Activated CD4-positive, alpha-beta T cell treated with anti-CD3 and anti-CD28 coated beads for 36 hours (primary cell): ENCODE measurements at places on chromosomes 1 and 21. TPM values are rescaled to one million over a fixed set of nuclear protein-coding genes. Genes with fewer than 3 reads are reported as not detected.

DNA sequence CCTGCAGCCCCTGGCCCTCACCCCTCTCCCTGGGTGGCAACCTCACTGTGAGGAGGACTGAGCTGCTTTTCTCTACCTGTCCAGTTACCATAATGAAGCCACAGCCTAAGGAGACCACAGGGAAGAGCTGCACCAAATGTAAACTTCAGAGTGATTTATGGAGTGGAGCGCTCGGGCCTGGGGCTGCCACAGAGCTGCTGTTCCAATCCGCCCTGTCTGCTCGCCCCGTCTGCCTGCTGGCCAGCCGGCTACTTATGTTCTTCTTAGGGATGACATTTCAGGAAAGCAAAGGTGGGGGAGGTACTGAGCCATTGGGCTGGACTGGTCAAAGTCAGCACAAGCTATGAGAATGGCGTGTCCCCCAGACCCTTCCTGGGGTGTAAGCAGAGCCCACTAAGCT is 17.9 kb downstream of the SYT6 start:
- DNase-seq = no peak

DNA sequence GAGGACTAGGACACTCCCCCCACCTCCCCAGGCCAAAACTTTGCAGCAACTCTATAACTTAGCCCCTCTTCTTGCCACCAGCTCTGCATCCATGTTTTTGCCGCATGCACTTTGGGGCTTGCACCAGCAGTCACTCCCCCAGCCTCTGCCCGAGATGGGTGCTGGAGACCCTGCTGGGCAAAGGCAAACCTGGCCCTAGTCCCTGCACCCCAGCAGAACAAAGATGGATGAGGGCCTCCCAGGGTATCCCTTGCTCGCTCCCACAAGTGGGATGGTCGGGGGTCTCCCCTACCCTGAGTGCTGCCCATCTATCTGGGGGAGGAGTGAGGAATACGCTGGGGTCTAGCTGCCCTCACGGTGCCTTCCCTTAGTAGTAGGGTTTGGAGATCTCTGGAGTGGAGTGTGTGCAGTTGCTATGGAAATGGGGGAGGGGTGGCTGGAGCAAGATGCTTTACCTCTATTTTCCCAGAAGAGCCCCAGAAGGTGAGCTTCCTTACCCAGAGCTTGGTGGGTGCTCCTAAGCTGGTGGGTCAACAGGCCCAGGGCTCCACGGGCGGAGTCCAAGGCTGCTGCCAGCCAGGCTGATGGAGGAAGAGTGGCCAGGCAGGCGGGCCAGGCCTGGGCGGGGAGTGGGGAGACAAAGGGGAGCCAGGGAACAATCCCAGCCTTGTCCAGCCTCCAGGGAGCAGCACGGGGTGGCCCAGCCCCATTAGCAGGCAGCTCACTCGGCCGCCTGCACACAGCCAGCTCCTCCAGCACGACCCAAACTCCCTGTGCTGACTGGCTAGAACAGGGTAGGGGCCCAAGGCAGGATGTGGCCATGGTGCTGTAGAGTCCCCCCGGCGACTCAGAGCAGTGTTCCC is at the start of gene PAQR6:
Gene PAQR6 (minus strand): TSS at position 597 of the 863 bp plus-strand sequence. CDS start 1,325 bp downstream, outside the sequence.
- DNase-seq = no peak

Gene ITGB2
- total RNA-seq = 217 TPM

Gene S100A7
- not detected for total RNA-seq

DNA sequence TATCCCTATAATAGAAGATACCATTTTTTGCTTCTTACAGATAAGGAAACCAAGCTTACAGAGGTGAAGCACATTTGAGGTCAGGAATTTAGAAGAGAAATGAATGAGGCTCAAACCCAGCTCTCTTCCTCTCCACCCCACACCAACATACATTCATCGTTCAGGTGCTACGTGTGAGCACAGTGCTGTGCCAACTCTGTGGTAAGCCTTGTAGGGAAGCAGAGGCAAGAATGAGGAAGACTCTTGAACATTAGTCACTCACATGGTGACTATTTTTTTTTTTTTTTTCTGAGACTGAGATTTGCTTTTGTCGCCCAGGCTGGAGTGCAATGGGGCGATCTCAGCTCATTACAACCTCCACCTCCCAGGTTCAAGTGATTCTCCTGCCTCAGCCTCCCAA is 314.0 kb downstream of the NTNG1 start:
- no peak for DNase-seq

Gene CCDC30
- 1.3 TPM for total RNA-seq

Gene SWT1
- 3.0 TPM for total RNA-seq

DNA sequence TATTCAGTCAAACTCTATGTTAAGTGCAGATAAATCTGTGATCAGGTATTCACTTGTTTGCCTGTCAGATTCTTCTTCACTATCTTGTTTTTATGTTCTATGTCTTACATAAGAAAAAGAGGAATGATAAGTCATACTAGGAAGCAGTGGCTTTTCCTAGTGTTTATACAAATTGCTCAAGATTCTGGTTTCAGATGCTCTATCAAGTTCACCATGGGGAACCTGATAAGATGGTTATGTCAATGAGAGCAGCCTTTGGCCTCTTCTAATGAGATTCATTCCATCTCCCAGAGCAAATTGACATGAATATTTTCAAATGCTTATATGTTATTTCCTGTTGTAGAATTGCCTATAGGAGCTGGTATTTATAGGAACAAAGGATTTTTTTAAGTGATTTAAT is 218.8 kb upstream of the TMPRSS15 start:
- no peak for DNase-seq

Gene ATP1A4
- total RNA-seq = not detected

DNA sequence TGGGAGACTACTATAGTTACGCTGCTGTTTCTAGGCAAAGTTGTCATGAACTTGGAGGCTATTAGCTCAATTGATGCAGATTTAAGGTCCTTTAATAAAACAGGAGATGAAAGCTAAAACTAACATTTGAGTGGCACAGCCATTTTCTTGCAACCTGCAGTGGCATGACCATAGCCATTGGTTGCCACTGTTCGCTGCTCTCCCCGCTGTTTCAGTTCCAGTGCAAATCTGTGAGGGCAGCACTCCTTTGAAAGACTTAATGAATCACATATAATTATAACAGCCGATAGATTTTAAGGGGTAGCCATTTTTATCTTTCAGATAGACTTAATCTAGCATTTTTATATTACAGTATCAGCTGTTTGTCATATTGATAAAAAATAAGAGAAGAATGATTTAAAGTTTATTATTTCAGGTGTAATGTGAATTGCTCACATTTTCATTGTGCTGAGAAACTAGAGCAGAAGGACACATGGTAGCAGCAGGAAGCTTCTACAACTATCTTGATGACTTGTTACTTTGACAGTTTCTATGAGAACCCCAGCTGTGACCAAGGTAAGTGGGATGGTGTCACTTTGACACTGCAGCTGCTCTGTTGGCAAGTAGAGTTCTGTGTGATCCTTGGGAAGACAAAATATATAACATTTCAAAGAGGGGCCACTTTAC is 203.7 kb downstream of the PLA2G4A start:
- no peak for DNase-seq

DNA sequence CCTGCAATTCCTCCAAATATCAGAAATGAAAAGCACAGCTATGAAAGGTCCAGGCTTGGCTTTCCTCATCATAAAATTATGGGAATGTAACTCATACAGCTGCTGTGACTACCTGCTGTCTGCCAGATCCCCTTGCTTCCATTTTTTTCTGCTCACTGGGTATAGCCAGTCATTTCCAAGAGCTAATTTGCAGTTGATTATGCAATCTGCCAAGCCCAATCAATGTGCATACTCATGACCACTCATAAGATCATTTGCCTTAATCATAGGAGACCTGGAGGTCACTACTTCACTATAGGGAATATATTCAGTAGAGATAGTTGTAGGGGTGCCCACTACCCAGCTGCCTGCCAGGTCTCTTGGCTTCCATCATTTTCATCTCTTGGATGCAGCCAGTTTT is 417.7 kb upstream of the ZRANB2 start:
- no peak for DNase-seq

DNA sequence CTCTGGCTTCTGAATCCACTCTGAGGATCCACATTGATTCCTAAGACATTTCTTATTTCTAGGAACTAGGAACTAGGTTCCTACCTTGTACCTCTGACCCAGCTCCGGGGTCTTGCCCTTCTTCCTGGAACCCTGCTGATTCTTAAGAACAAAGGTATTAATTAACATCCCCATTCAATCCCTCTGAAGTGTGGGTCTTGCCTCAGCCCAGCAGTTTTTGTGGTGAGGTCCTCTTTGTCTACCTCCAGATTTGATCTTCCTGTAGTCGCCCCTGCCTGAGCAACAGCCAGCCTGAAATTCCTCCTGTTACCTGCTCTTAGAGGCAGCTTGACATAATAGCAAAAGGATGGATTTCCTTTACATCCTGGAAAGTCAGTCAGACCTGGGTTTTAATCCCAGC is 46.7 kb upstream of the CAMK1G start:
- no peak for DNase-seq

DNA sequence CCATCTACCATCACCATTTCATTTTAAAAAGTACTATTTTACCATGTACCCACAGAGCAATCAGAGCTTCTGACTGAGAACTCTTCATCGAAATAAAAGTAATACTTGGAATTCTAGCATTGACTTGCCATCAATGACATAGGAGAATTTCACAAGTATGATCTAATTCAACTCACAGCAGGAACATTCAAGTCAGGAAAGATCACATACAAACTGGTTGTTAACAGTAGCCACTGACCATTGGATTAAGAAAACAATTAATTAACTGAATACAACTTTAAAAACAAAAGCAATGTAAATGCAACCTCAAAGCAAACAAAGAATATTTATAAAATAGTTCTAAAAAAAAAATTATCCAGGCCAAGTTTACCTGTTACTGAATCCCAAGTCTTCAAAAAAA is 18.8 kb downstream of the RNF115 start:
- no peak for DNase-seq

DNA sequence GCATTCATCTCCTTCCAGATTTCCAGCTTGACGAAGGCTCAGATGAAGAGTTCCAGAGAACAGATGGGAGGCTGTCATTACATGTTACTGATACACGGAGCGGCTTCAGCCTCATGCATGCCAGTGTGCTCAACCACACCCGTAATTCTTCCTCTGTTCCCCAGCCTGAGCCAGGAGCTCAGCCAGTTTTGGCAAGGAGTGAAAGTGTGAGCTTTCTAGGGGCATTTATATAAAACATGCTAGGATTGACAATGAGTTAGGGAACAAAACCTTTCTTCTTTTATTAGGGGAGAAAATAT is 290.4 kb upstream of the PLXNA2 start:
- DNase-seq = no peak

- no peak for DNase-seq
Measured at GRCh38 chr1:61089338-61089737, 7.0 kb downstream of the NFIA start.

DNA sequence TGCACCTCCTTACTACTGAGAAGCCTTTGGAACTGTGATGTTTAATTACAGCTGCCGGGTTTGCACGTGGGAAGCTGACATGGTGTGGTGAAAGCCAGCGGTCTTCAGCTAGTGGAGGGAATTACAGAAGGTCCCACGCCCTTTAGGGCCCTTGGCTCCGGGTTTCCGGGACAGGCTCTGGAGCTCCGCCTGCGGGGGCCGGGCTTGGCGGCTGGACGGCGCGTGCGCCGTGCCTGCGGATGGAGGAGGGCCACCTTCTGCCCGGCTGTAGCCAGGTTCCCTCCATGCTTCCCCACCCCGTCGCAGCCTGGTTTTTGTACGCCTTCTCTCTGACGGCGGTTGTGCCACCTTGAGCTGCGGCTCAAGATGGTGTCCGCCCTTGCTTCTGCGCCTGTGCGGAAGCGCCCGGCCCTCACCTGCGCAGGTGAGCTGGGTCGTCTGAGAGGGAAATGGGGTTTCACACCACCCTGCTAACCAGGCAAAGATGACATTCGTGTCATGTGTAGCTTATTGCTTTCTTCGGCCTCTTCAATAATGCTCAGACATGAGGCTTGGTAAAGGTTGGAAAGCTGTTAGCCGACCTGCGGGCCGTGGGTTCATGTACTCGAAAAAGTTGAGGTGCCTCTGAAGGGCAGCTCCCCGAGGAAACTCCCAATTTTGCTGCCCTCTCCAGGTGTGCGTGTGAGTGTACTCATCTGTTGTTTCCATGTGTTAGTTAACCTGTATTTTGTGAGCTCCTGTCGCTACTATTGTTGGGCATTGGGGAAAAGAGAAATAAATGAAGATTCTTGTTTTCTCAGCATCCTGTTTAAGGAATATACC is 36.6 kb upstream of the OPRD1 start:
- peak; percentile 76 for DNase-seq

- no peak for DNase-seq
Measured at GRCh38 chr21:29534448-29534847, 235.7 kb downstream of the BACH1 start.

GRCh38 chr1:27299385-27300271 is 22.3 kb upstream of the TMEM222 start:
- DNase-seq = no peak

DNA sequence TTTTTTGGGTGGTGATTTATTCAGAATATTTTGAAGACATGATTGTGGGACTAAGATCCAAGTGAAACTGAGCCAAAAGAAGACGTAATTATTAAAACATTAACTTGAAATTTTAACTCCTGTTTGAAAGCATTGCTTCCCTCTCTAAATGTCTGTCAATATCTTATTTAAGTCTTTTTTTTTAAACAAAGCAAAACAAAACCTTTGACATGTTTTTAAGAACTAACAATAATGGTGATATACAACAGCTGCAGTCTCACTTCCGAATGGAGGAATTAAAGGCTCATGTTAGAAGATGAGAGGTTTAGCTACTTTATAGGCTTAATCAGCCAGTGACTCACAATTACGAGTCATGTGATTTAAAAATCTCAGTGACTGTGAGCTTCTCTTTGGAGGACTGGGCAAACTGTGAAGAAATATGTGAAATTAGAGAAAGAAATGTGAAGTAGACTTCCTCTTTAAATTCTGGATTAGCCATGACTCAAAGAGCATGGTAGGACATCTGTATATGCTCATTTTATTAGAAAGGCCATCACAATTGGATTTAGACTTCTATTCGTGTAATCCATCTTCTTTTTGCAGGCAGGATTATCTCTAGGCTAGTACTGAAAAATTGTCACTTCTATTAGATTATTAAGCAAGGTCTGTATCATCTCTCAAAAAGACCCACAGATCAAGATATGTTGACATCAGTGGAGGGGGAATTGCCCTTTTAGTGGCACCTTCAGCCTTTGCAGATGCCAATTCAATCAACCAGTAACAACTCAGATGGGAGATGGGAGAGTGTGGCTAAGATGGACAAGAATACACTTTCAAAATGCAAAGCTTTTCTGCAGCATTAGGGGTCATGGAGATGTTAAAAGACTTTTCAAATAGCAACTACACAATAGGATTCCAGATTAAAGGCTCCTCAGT is 28.7 kb downstream of the KCNA3 start:
- no peak for DNase-seq

Gene OR11L1
- not detected for total RNA-seq

Gene PLOD1
- 11.9 TPM for total RNA-seq

DNA sequence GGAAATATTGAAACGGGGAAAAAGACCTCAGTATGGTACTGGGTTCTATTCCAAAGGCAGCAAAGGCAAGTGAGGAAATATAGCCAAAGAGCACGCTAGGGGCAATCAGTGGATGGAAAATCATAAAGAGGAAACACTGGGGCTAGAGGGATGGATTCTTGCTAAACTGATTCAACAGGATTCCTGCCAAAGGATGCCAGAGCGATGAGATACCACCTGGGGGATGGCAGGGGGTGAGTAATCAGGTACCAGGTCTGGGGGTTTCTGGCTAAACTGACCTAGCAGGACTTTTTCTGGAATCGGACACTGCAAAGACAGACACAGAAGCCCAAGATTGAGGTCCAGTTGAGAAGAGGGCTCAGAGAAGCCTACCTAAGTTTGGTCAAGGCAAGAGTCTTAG is 6.7 kb downstream of the CHI3L2 start:
- DNase-seq = no peak

Gene NBPF6
- total RNA-seq = not detected

- no peak for DNase-seq
Measured at GRCh38 chr1:163038928-163039706, 30.0 kb upstream of the RGS4 start.

Gene KRTAP11-1
- total RNA-seq = not detected

- no peak for DNase-seq
Measured at GRCh38 chr21:22174746-22175145, 1176.5 kb downstream of the NCAM2 start.
